ENCODE measurements at places on chromosomes 3 and 15.

GRCh38 chr15:90035095-90035839, 34.1 kb downstream of the ZNF710 start:
- DNase-seq = no peak

GRCh38 chr3:40661284-40661683, 136.5 kb downstream of the ZNF621 start:
- no peak for DNase-seq

- DNase-seq = peak; percentile 14
These were observed 951 bp downstream of the TARS3 start for GRCh38 chr15:101723171-101723873.

DNA sequence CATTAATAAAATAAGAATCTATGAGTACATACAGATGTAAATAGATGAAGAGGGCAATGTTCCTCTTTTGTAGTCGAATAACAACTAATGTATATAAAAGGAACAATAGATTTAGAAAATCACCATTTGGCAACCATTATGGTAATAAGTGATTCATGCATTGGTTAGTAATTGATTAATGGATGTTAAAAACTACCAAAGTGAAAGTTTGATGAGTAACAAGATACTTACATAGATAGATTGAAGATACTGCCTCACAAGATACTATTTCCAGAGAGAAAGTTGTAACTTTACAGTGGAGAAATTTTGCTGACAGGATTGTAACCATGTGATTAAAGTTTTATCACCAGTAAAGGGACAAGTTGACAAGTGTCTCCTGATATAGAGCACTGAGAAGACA, 55.0 kb downstream of the TCF12 start:
- DNase-seq = no peak

GRCh38 chr3:14634763-14635400, 16.7 kb upstream of the CCDC174 start:
- DNase-seq = no peak

- DNase-seq = peak; percentile 50
These were observed 15.8 kb downstream of the TRAT1 start for GRCh38 chr3:108838436-108838835.

GRCh38 chr15:22891426-22892210, 53.2 kb downstream of the NIPA2 start:
- no peak for DNase-seq

- no peak for DNase-seq
These were observed 15.3 kb downstream of the RAB43 start for GRCh38 chr3:129106320-129106719.

DNA sequence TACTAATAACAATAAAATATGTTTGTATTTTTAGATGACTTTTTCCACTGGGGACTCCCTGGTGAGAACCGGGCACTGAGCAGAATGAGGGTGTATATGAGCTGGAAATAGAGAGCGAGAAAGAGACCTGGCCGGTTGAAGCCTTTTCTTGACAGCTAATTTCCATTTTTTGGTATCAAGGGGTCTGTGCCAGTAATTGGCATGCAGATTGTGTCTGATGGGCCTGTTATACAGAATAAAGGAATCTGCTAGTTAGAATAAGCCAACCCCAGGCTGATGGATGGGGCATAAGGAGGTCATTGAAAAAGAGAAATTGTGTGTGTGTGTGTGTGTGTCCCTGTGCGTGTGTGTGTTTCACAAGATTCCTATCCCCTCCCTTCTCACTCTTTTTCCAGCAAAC, 83.9 kb downstream of the IL20RB start:
- no peak for DNase-seq

DNA sequence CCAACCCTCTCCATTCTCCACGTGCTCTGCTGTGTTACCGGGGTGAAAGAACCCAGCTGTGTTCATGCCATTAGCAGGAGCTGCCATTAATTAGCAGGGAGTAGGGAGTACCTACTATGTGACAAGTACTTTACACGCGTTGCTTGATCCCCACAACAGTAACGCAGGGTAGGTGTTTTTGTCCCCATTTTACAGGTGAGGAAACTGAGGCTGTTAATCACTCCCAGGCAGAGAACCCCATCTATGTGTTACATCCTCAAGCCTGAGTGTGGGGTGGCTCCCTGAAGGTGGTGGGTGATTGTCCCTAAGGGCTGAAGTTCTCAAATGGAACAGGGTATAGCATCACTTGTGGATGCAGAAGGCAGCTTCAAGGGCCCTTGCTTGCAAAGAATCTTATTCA, 22.8 kb downstream of the MELTF start:
- no peak for DNase-seq

GRCh38 chr15:33201491-33202231, 7.1 kb upstream of the FMN1 start:
- DNase-seq = peak; percentile 61

GRCh38 chr3:187983484-187984124, 170.4 kb upstream of the LPP start:
- DNase-seq = no peak

DNA sequence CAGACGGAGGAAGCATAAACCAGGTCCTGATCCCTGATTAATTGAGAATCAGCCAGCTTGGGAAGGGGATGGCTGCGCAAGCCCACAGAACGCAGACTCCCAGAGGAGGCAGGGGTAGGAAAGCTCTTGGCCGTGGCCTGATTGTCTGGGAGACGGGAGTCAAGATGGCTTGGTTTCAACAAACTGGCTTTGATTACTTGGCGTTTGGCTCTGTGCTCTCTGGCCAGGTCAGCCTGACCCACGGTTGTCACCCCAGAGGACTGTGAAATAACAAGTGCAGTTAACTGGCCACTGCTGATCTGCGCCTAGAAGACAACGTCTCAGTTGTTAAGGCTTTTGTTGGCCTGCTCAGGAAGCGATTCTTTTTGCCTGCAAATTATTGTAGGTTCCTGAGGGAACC, 387.0 kb upstream of the PROK2 start:
- DNase-seq = no peak

DNA sequence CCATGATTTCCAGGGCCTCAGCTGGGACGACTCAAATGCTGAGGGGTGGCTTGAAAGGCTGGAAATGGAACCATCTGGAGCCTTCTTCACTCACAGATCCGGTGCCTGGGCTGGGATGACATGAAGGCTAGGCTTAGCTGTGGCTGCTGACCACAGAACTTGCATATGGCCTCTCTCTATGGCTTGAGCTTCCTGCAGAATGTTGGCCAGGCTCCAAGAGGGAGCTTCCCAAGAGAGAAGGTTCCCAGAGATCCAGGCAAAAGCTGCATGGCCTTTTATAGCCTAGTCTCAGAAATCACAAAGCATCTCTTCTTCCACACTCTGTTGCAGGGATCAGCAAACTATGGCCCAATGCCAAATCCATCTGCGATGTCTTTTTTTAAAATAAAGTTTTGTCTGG, 44.8 kb downstream of the GATM start:
- no peak for DNase-seq

GRCh38 chr3:172953571-172953970, 187.5 kb downstream of the SPATA16 start:
- DNase-seq = no peak

DNA sequence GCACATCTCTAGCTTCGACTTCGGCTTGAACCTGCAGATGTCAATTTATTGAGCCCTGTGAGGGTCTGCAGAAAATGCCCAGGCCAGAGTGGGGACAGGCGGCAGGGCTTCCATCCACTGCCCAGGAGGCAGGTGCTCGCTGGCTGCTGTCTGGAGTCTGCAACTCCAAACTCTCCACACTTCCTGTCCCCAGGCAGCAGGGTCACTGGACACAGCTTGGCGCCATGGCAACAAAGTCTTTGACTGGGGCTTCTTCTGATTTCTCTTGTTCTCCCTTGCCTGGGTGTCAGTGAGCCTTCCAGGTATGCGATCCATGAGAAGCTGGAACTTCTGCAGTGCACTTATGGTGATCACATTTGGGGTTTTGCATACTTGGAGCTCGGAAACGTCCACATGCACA, 33.5 kb downstream of the SV2B start:
- no peak for DNase-seq

GRCh38 chr15:87741350-87741749, 515.2 kb downstream of the NTRK3 start:
- DNase-seq = no peak

- DNase-seq = no peak
These were observed 116.6 kb downstream of the ST8SIA2 start for GRCh38 chr15:92510163-92510882.

- no peak for DNase-seq
These were observed 140.9 kb downstream of the ALDH1A2 start for GRCh38 chr15:57924598-57924997.

DNA sequence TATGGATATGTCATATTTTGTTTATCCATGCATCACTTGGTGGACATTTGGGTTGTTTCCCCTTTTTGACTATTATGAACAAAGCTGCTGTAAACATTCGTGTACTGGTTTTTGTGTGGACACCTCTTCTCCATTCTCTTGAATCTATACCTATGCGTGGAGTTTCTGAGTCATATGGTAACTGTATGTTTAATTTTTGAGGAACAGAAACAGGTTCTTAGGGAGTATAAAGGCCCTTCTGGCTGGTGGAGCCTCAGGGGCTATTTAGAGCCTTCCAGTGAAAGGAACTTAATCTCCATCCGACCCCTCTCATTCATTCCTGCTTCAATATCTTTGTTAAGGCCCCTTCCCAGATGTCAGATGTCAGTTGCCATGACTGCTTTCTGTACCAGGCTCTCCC, 14.1 kb upstream of the CTXND1 start:
- DNase-seq = no peak

DNA sequence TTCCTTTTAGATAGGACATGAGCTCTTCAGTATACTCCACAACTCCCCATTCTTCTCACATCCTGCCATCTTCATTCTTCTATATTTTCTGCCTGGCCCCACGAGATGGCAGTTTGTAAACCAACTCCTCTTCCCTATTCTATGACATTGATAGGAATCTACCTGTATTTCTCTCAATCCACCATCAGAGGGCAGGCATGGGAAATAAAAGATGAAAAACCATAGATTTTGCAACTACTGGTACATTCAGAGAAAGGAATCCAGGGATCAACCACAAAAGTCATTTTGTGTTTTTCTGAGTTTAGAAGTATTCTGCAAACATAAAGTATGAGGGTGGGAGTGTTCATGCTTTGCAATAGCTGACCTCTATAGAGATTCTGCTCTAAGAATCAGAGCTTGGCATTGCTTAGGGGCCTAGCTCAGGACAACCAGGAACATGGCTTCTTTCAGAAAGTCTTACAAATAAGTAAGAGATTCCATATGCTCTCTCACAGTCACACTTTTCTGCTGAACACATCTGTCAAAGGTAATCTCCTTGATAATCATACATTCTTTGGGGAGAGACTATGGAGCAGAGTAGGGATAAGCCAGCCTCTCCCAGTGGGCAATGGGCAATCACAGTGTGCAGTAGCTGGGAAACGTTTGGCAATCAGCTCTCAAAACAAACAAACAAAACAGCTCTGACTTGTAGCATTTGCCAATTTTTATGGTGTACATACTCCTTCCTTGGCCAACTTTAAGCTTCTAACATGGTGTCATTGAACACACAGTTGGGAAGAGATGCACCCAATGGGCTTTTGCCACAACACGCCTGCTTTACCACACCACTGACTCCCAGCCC, 43.1 kb upstream of the SLC25A36 start:
- DNase-seq = no peak

DNA sequence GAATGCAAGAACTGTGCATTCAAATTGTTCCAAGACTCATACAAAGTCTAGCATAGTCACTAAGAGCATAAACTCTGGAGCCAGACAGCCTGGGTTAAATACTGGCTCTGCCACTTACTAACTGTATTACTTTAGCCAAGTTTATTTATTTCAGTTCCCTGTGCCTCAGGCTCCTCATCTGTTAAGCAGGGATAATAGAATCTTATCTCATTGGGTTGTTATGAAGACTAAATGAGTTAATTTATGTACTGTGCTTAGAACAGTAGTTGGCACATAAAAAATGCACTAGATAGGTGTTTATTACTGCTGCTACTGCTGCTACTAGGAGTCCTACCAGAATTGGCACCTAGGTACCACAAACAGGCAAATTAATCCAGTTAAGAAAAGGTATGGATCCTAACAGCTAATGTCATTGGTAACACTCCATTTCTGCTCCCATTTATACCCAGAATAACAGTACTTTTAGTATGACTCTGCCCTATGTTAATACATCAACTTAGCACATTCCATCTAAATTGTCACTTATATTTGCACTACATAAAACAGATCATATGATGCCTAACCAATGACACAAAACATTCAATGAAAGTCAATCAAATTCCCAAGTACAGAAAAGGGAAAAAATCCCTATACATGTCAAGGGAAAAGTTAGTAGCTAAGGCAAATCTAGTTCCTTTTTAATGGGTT, 45.7 kb downstream of the GSK3B start:
- DNase-seq = no peak

DNA sequence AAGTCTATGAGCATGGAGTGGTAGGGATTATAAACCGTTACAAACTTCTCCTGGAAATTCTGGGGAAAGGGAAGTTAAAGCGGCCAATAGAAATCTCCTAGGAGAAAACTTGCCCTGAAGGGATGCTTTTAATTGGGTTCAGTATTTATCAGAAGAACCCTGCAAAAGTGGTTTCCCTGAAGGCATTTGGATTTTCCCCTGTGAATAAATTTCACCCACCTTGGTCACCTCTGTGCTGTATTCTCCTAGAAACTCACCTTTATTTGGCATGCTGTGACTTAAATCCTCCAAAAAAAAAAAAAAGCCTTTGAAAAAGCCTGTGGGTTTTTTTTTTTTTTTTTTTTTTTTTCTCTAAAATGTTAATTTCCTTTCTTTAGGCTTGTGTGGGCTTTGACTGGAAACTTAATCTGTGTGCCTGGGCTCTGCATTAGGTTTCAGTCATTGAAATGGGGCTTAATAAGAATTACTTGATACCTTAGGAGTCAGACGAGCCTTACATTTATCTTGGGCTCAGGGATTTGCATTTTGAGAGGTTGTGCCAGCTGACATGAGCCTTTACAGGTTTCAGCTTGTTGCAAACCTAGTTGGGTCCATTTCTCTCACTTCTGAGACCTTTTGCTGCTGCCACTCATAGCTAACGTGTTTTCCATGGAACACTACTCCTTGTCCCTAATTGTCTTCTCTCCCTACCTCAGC, 22.0 kb downstream of the TGFBR2 start:
- no peak for DNase-seq

DNA sequence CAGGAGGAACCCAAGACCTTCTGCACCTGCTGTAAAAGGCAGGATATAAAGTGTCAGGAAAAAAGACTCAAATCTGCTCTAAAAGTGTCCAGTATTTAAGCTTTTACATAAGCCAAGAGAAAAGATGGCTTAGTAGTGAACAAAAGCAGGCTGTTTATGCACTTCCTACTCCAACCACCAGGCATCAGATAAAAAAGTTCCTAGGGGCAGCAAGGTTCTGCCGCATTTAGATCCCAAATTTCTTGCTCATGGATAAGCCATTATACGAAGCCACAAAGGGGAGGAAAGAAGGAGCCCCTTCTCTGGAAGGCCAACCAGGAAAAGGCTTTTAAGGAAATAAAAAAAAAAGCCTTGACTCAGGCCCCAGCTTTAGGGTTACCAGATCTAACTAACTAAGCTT, 10.6 kb upstream of the SLC9C1 start:
- DNase-seq = no peak

DNA sequence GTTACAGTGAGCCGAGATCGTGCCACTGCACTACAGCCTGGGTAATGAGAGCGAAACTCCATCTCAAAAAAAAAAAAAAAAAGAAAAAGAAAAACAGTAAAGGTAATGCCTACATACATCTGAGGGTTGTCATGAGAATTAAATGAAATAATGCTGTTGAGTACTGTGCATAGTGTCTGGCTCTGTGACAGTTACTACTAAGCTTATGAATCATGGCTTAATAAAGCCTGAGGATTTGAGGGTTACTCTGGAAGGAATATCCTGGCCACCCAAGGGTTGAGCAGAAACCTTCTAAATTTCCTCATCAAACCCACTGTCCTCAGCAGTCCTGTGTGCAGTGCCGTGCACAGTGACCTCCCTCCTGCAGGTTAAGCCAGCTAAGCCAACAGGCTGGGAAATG, 26.8 kb upstream of the ELP6 start:
- DNase-seq = no peak

Data from stimulated activated CD4-positive, alpha-beta T cell treated with anti-CD3 and anti-CD28 coated beads, Interleukin-15, amount 100 ng/mL, for 48 hours (primary cell).